Anterior cingulate cortex (tissue), 58 donors: ENCODE measurements at places on chromosomes 6 and 20.
A peak's percentile ranks its signal among the peaks of the same experiment; 100 is the strongest.

GRCh38 chr6:45474376-45474775 is 96.6 kb upstream of the SUPT3H start:
- DNase-seq = no peak

- no peak for DNase-seq
Measured at GRCh38 chr6:94245395-94245794, 826.0 kb upstream of the EPHA7 start.

- DNase-seq = no peak
Measured at GRCh38 chr6:2961506-2961905, 9.9 kb downstream of the SERPINB6 start.

- no peak for DNase-seq
Measured at GRCh38 chr6:144248476-144249301, 36.4 kb upstream of the UTRN start.

DNA sequence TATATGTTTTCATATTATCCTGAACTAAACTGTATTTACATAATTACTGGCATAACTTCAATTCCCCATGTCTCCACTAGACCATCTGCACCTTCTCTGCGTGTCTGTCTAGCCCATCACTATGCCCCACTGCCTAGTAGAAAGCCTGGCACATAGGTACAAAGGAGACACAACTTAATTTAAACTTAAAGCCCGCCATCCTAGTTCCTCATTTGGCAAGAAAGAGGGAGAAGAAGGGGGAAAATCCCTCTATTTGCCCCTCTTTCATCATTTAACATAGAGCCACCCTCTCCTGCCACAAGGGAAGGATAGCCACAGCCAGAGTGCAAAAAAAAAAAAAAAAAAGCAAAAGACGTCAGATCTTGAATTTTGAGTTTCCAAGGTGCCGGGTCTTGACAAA is 1.8 kb downstream of the PKIG start:
- DNase-seq = no peak

DNA sequence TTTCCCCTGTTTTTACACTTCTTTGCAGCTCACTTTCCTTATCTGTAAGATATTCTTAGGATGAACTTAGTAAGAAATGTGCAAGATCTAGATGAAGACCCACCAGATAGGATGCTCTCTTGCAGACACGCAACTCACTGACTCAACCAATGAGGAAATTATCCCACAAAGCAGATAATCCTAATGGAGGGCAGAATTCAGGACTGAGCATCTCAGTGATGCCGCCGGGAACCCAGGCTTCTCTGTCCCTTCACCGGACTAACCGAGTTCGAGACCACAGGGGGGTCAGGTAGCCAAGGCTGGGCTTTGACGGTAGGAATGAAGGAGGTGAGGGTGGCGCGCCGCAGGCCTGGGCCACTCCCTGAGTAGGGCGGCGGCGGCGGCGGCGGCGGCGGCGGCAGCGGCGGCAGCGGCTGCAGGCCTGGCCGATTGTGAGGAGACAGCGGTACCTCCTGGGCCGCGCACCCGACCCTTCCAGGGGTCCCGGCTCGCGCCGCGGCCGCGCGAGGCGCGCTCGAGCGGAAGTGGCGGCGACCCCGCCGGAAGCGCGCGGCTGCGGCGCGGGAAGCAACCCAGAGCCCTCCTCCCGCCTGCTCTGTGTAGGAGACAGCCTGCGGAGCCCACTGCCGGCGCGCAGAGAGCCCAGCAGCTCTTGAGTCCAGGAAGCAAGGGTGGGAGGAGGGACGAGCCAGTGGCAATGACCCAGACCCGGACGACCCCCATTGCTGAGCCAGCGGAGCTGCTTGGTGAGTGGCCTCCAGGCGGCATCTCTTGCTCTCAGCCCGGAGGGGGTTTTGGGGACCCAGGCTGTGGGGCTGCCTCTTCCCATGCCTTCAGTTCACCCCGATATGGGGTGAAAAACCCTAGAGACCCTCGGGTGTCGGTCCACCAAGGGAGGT is at the start of gene KHDC1:
Gene KHDC1 (minus strand): TSS at position 526 of the 899 bp plus-strand sequence. CDS start 20,679 bp downstream, outside the sequence.
- peak; percentile 63 for DNase-seq

DNA sequence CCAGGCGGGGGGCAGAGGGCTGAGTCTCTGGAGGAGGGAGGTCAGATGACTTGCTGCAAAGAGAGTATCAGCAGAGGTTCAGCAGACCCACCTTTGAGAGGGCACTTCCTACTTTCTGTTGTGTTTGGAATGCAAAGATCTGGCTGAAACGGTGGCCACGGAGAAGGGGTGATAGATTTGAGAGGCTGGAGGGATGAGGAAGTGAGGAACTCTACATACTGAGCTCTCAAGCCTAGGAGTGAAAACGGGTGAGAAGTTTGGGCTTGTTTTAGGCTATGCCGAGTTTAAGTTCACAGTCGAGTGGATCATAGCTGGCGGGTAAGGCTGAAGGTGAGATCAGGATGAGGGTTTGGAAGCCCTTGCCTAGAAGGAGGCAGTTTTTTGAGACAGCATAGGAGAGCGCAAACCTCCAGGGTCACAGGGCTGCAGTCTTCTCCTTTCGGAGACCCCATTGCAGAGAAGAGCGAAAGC is 477 bp upstream of the ITPA start:
- no peak for DNase-seq

DNA sequence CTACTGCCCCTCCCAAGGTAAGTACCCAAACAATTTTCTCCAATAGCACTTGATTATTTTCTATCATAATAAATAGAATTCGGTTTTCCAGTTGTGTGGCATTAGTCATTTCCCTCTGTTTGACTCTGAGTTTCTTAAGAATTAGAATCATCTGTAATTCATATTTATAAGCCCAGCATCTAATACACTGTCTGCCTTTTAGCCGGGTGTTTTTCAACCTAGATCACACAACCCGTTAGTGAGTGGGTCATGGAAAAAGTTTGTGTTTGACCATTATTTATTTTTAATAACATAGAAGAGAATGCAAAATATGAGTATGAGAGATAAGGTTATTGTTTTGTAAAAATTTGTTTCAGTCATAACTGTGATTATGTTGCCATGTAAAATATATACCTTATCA is 701.6 kb downstream of the RFPL4B start:
- no peak for DNase-seq

GRCh38 chr6:46357591-46357990 is 133.7 kb downstream of the RCAN2 start:
- no peak for DNase-seq

GRCh38 chr6:136750696-136751521 is 41.4 kb downstream of the MAP3K5 start:
- DNase-seq = no peak

- DNase-seq = no peak
Measured at GRCh38 chr6:18742406-18742805, 355.3 kb downstream of the RNF144B start.

GRCh38 chr6:117078624-117079023 is 186.7 kb upstream of the VGLL2 start:
- no peak for DNase-seq

DNA sequence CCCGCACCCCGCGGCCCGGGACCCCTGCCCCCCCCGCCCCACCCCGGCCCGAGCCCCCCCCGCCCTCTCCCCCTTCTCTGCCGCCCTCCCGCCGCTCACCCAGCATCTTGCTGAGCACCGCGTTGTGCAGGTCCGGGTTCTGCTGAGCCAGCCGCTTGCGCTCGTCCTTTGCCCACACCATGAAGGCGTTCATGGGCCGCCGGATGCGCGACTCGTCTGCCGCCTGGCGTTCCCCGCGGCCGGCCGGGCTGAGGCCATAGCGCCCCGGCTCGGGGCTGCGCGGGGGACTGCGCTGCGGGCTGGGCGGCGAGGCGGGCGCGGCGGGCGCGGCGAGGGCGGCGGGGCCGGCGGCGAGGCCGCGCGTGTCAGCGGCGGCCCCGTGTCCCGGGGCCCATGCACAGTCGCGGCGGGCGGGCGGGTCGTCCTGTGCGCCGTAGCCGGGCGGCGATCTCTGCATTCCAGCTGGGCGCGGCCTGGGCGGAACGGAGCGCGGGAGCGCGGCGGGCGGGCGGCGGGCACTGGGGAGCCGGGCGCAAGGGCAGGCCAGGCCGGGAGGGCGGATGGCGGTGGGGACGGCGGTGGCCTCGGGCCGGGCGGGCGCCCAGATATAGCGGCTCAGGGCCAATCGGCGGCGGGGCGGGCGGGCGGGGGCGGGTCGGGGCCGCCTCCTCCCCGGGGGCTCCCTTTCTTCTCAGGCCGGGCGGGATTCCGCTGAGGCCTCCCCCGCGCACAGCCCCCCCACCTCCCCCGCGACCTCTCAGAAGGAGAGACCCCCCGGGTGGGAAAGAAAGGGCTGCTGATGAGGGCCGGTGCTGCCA is at the start of gene SOX18:
Gene SOX18 (minus strand): TSS at position 580 of the 818 bp plus-strand sequence. CDS start 123 bp downstream, at position 457.
- no peak for DNase-seq
